ENCODE measurements at places on chromosomes 1 and 21.
A peak's percentile ranks its signal among the peaks of the same experiment; 100 is the strongest.

DNA sequence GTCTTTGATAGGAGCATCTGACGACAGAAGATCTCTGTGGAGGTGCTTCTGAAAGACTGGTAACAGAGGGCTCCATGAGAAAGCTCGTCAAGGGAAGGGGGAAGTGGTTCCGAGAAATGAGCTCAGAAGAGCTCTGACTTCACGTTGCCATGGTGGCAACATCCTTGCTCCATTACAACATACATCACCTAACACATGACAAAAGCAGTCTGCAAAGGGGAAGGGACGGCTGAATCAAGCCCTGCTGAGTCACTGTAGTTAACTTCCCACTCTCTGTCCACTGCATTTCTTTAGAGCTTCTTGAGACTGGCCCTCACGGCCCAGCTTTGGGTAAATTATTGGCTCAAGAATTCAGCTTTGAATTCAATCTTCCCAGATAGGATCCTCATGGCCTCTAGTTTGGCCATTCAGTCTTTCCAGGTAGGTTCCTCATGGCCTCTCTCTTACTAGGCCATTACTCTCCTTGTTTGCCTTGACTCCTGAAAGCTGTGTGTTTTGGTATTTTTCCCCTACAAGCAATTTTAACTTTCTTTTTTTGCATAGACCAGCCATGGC, 88.0 kb upstream of the ZNF648 start:
- no peak for DNase-seq

DNA sequence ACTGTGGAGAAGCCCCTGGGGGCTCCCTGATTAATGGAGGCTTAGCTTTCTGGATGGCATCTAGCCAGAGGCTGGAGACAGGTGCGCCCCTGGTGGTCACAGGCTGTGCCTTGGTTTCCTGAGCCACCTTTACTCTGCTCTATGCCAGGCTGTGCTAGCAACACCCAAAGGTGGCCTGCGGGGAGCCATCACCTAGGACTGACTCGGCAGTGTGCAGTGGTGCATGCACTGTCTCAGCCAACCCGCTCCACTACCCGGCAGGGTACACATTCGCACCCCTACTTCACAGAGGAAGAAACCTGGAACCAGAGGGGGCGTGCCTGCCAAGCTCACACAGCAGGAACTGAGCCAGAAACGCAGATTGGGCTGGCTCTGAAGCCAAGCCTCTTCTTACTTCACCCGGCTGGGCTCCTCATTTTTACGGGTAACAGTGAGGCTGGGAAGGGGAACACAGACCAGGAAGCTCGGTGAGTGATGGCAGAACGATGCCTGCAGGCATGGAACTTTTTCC, 24.8 kb downstream of the PCSK9 start:
- no peak for DNase-seq

DNA sequence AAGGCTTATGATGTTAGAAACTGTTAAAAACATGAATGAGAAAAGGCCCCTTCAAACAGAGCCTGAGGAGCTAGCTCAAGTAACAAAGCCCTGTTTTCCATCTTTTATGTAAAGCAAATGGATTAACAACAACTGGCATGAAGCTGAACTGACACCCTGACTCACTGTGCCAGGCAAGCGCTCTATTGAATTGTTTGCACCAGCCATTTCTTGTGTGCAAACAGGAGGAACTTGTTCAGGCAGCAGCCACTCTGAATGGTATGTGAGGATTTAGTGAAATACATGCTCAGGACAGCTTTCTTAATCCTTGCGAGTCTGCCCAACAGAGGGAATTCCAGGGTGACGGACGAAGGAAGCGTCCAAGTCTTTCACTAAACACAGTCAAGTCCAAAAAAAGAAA, 291.1 kb upstream of the ADGRL2 start:
- no peak for DNase-seq

GRCh38 chr1:22754824-22755223, 44.2 kb downstream of the EPHB2 start:
- DNase-seq: no peak

DNA sequence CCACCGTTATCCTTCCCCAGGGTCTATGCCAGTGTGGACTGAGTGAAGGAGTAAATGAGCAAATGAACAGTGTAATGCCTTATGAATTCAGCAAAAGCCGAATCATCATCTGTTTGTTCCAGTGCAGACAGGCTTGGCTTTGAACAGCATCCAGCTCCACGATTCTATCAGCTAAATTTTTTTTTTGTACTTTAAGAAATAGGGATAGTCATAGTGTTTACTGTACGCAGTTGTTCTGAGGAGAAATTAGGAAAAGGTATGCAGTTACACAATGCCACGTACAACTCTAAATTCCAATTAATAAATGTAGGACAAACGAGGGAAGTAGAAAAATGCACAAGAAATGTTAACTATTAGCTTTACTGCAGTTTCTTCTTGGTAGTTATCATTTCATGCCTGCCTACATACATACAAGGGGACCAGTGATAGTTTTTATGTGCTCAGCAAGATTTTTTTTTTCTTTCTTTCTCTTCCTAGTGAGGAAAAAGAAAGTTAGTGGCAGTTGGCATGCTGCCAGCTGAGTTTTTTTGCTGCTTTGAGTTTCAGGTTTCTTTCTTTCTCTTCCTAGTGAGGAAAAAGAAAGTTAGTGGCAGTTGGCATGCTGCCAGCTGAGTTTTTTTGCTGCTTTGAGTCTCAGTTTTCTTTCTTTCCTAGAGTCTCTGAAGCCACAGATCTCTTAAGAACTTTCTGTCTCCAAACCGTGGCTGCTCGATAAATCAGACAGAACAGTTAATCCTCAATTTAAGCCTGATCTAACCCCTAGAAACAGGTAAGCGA, at the start of gene IFI44L:
Gene IFI44L (plus strand): TSS at position 646 of the 777 bp plus-strand sequence. CDS start 7,468 bp downstream, outside the sequence.
- peak; percentile 82 for DNase-seq

GRCh38 chr1:211625040-211625439, 46.1 kb upstream of the SLC30A1 start:
- DNase-seq: peak; percentile 15

- no peak for DNase-seq
These were observed 56.4 kb downstream of the LHX4 start for GRCh38 chr1:180286417-180286816.
